ENCODE measurements at places on chromosomes 6 and 20.

GRCh38 chr20:19022791-19023448 lies 189.5 kb upstream of the SLC24A3 start:
- DNase-seq, result peak; percentile 6

DNA sequence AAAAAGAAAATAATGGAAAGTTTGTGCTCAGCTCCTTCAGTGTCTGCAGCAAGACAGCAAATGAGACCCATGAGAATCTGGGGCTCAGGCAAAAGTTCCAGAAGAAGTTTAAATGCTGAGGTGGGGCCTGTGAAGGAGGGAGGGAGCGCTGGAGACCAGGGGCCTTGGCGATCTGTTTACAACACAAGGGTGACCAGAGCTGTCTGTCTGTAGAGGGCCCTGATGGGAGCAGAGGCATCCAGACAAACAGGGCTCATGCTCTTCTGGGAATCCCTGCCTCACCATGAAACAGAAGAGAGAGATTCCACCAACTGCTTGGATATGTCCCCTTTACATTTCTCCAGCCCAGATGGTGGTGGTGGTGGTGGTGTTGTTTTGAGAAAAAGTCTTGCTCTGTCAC lies 79.3 kb upstream of the SHLD1 start:
- no peak for DNase-seq

GRCh38 chr6:18314317-18314997 lies 50.1 kb upstream of the DEK start:
- no peak for DNase-seq

DNA sequence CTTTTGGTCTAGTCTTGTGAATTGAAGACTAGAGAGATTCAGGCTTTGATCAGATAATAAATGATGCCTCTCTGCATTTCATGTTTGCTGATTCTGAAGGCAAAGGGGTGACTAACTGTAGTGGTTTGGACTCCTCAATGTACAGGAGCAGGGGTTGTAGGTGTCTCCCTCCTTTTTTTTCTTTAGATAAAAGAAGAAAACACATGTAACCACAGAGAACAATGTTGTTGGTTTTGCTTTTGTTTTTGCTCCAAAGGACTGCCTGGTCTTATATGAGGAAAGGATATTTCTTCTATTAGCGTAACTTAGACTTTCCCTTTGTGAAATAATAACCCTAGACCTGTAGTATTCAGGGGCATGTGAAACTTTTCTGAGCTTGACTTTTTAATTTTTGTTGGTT lies 53.2 kb downstream of the RFPL4B start:
- no peak for DNase-seq

DNA sequence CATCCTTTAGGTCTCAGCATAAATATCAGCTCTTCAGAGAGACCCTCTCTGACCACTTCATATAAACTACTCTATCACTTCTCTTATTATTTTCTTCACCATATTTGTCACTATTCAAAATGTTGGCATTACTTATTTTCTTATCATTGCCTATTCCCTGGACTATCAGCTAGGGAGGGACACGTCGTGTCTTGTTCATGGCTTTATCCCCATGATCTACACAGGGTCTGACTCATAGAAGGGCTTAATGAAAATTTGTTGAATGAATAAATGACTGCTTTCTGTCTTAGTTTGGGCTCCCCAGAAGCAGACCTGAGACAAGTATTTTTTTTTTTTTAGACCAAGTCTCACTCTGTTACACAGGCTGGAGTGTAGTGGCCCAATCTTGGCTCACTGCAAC lies 3.0 kb upstream of the CDK5RAP1 start:
- DNase-seq, result no peak

DNA sequence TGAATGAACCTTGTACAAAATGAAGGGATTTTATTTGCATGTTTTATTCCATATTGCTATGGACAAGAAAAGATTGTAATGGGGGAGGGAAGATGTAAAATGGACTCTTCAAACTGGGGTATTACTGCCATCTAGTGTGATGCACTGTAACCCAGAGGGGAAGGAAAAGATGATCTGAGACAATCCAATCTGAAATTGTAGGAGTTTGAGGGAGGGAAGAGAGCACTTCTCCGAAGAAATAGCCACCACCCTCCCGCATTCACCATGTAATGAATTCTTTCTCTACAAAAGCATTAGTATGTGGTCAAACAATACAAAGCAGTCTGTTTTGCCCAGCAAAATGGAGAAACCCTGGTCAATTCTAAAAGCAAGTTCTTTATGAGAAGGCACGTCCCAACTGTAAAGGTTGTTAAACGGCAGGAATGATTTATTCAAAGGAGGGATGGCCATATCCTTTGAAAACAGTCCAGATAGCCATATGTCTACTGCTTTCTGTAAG lies 679.5 kb upstream of the NRSN1 start:
- DNase-seq, result no peak

DNA sequence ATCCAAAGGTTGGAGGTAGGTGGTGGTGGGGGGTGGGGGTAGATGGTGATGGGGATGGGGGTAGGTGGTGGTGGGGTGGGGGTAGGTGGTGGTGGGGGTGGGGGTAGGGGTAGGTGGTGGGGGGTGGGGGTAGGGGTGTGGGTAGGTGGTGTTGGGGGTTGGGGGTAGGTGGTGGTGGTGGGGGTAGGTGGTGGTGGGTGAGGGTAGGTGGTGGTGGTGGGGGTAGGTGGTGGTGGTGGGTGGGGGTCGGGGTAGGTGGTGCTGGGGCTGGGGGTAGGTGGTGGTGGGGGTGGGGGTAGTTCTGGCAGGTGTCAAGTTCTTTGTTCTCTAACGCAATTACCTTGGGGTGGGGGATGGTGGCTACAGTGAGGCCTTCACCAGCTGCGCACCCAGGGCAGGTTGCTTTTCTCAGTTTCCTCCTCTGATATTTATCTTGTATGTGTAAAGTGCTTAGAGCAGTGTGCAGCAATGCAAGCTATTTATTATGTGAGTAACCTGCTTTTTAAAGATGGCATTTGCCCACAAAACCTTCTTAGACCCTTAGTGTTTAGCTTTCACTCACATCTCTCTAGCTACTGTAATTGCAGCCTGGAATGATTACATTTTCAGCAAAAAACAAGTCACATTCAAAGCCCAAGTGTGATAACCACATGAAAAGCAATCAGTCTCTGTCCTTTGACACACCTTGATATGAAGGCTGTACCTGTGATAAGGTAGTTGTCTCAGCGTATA lies 8.2 kb upstream of the CCDC167 start:
- DNase-seq, result peak; percentile 47

DNA sequence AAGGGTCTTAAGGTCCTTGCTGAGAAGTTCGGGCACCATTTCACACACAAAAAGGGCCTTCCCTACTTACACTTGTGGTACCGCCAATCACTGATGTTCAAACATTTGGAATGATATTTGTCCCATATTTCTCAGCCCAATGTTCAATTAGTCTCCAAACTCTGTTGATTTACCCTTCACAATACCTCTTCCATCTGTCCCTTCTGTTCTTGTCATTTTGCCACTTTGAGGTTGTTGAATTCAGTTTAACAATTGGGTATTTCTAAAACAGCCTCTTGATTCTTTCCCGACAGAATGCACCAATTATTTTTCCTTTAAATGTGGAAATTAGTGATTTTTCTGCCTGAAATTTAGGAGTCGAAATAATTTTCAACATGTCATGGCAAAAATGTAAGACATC lies 46.2 kb downstream of the NOX3 start:
- DNase-seq, result no peak

DNA sequence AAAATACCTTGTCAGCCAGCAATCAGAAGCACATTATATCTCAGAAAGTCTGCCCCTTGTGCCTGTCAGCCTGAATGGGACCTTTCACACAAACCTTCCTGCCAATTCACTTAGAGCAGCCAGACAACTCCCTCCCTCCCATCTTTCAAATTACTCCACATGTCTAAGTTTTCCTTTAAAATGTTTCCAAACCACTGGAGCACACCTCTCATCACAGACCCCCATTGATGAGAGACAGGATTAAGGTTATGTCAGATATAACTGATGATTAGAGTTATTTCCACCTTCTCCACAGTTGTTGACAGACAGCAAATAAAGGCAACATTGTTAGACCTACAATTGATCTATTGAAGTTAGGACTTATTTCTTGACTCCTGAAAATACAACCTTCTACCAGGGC lies 408.4 kb downstream of the PLCB1 start:
- DNase-seq, result no peak

GRCh38 chr6:90179190-90180169 lies 117.2 kb downstream of the BACH2 start:
- DNase-seq, result no peak

DNA sequence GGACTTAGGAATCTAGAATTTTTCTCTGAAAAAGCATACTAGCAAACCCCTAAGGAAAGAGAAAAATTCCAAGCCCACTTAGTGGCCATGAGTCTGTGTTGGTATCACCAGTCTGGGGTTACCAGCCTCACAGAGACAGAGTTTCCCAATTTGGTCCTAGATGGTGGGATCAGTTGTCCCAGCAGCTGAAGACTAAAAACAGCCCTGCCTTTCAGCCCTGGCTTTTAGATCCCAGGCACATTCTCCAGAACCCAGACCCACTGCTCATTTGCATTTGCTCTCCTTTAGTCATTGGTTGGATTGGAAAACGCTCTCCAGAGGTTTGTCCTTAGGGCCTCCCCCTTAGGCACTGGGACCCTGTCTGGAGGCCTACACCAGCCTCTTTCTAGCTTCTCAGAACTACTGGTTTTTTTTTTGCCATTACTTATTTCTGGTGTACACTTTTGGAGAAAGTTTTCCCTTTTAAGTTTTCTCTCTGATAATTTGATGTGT lies 39.1 kb upstream of the FOXO3 start:
- no peak for DNase-seq

GRCh38 chr6:57261926-57262325 lies 39.8 kb upstream of the RAB23 start:
- DNase-seq, result no peak

- DNase-seq, result no peak
Measured at GRCh38 chr6:4451081-4451480, 315.7 kb upstream of the ECI2 start.

- DNase-seq, result no peak
Measured at GRCh38 chr6:83160167-83160566, 32.9 kb downstream of the PGM3 start.

GRCh38 chr6:8006208-8006607 lies 58.0 kb downstream of the BLOC1S5 start:
- no peak for DNase-seq

GRCh38 chr20:1423625-1424106 lies 30.8 kb upstream of the FKBP1A start:
- DNase-seq, result no peak

DNA sequence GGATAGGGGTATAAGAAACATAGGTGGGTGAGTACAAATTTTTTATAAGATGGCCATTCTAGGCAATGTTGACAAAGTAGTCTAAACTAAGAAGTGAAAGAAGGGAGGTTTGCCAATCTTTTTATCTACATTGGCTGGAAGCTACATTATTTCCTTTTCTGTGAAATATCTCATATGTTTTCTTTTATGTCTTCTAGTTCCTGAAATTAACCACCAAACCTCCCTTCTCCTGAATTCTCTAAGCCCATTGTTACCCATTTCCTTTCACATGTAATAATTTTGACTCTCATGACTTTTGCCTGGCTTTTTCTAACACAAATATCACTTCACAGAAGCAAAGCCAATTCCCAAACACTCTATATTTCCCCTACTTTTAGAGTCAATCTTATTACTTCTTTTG lies 496.2 kb upstream of the JAG1 start:
- DNase-seq, result no peak

- DNase-seq, result no peak
Measured at GRCh38 chr6:144252259-144252658, 32.9 kb upstream of the UTRN start.

DNA sequence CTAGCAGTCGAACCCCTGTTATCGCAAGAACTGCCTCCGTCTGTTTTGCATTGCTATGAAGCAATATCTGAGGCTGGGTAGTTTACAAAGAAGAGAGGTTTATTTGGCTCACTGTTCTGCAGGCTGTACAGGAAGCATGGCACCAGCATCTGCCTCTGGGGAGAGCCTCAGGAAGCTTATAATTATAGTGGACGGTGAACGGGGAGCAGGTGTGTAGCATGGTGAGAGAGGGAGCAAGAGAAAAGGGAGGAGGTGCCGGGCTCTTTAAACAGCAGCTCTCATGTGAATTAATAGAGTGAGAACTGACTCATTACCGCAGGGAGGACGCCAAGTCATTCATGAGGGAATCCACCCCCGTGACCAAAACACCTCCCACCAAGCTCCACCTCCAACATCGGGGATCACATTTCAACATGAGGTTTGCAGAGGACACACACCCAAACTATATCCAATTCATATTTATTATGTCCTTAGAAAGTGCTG lies 172.6 kb upstream of the KCNG1 start:
- no peak for DNase-seq

DNA sequence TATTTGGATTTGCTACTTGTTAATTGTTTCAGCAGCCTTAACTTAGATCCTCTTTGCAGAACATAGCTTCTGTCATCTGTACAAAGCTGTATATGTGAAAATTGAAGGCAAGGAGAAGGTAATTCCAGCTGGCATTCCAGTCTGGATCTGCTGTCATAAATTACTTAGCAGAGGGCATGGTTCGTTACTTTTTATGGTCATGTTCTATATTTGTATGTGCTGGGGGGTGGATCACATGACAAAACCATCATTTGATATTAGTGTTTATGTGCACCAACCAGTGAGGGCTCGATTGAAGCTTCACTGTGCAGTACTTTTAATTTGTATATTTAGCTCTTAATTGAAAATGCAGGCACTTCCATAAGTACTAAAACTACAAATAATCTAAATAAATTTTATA lies 80.2 kb downstream of the CAP2 start:
- DNase-seq, result no peak

- no peak for DNase-seq
Measured at GRCh38 chr20:62686869-62687830, 21.5 kb upstream of the NTSR1 start.

DNA sequence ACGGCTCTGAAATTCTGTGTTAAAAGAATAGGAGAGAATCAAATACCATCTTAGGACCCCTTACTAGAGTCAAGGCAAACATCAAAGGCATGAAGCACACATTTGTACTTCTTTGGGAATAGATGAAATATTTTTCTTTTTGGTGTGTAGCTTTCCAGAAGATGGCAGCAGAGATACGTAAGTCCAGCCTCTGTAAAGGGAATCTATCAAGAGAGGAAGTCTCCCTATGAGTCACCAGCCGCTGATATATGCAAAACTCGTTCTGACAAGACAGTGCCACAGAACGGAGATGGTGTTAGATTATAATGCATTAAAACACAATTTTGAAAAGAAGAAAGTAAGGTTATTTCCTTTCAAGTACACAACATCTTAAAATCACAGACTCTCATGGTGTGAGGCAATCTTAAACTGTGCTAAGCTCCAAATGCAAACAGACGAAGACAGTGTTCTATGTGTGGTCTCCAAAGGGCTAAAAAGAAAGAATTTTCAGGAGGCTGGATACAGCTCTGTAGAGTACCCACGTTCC lies 120.0 kb upstream of the AGPAT4 start:
- peak; percentile 69 for DNase-seq

GRCh38 chr6:116359131-116359530 lies 11.6 kb upstream of the DSE start:
- no peak for DNase-seq

All from activated CD4-positive, alpha-beta memory T cell treated with anti-CD3 and anti-CD28 coated beads, Interleukin-2, amount 10 ng/mL, durations not matched to agents 7 days and 5 days (primary cell).